ENCODE measurements at places on chromosomes 1 and 21.

DNA sequence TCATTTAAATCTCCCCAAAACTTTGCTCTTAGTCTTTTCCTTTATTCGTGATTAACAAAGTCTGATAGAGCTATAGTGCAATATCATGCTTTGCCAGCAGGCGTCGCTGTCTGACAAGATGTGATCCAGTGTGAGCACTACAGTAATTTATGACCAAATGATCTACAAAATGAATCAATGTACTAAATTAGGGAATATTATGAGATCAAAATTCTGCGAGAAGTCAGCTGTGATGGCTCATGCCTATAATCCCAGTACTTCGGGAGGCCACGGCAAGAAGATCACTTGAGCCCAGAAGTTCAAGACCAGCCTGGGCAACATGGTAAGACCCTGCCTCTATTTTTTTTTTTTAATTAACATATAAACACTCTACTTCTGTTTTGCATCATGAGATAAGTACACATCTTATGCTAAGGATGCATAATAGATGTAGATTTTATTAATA lies 3.6 kb upstream of the SPSB1 start:
- peak; percentile 29 for DNase-seq

- peak; percentile 92 for DNase-seq
Observed at GRCh38 chr1:151458802-151459330, 428 bp downstream of the POGZ start.

GRCh38 chr1:25184001-25184762 lies 48.1 kb downstream of the SYF2 start:
- DNase-seq = no peak

GRCh38 chr1:86739648-86740509 lies 35.5 kb downstream of the SH3GLB1 start:
- no peak for DNase-seq

DNA sequence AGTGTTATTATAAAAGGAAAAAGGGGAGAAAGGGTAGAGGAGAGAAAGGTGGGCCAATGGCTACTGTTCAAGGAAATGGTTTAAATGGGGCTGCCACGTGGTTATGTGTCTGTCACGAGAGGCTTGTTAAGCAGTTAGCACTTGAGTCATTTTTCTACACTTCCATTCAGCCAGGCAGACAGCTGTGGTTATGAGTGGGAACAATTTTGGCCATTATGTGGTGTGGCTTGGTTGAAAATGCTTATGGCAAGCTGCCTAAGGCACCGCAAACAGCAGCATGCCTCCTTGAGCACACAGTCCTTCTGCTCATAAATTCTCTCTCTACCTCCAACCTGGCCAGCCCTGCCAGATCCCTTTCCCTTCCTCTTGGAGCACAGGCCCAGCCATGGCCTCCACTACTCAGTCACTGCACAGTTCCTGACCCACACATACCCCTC lies 3.2 kb upstream of the SRM start:
- peak; percentile 79 for DNase-seq

DNA sequence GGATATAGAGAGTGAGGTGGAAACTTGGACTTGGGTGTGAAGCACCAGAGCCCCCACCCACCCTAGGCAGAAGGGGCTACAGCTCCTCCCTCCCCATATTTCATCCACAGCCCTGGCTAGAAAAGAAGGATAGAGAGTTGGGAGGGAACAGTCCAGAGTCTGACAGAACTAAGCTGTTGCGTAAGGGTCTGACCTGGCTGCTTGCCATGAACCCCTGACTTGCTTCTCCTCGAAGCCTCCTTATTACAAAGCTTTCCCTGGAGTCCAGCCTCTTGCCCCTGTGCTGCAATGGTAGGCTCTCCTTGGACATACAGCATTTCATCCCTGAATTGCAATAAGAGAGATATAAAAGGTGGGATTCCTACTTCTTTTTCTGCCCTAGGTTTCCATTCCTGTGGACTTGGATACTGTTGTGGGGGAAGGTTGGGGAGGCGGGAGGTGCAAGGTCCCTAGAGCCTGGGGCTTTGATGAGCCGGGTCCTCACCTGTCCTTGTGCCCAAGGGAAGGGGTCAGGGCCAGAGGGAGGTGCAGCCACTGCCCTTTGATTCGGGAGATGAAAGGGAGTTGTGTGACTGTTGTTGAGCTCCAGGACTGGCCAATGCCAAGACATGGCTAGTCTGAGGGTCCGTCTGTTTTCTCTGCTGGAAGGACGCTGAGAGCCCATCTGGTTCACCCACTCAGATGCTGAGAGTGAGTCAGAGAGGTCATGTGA lies 2.7 kb downstream of the RHBG start:
- DNase-seq = no peak

DNA sequence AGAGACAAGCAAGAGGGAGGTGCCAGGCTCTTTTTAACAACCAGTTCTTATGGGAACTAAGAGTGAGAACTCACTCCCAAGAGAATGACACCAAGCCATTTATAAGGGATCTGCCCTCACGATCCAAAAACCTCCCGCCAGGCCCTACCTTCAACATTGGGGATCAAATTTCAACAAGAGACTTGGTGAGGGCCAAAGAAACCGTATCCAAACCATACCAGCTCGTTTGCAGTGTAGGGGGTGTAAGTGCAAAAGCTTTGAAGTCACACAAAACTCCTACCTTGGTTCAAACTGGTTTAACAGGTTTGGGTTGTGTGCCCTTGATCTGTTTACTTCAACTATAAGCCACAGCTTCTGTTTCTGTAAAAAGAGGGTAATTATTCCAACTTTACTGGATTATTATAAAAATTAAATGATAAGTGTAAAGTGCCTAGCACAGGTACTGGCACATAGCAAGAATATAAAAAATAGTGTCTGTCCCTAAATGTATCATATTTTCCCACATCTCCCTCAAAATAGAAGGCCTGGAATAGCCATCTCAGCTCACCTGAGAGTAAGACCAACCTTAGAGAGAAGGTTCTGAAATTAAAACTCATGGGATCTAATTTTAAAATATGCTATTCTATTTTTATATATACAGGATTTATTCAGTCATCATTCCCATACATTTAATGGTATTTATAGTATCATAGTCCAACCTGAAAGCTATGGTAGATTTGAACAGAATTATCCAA lies 7.0 kb upstream of the USP25 start:
- DNase-seq = no peak

GRCh38 chr21:31364253-31364945 lies 20.3 kb upstream of the TIAM1 start:
- DNase-seq = no peak

GRCh38 chr1:85940656-85941306 lies 215.8 kb downstream of the COL24A1 start:
- DNase-seq = peak; percentile 10

- DNase-seq = no peak
Observed at GRCh38 chr1:238954865-238955264, 431.5 kb upstream of the CHRM3 start.

DNA sequence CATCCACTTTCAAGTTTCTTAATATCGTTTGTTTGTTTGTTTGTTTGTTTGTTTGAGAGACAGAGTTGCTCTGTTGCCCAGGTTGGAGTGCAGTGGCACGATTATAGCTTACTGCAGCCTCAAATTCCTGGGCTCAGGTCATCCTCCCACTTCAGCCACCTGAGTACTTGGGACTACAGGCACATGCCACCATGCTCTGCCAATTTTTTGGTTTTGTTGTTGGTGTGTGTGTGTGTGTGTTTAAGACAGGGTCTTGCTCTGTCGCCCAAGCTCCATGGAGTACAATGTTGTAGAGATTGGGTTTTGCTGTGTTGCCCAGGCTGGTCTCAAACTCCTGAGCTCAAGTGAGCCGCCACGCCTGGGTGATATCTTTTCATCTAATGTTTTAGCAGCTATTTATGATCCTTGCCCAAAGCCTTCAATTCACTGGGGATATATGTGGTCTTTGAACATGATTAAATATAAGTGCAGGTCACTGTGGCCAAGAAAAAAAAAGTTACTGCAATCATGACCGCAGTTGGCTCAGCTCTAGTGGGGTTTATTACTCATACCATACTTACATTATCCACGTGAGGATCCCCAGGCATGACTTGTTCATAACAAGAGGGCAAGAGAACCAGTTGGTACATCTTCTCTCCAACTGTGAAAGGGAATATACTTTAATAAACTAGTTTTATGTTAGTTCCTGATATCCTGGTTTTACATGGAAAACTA lies 8.0 kb downstream of the RRP1B start:
- DNase-seq = no peak

DNA sequence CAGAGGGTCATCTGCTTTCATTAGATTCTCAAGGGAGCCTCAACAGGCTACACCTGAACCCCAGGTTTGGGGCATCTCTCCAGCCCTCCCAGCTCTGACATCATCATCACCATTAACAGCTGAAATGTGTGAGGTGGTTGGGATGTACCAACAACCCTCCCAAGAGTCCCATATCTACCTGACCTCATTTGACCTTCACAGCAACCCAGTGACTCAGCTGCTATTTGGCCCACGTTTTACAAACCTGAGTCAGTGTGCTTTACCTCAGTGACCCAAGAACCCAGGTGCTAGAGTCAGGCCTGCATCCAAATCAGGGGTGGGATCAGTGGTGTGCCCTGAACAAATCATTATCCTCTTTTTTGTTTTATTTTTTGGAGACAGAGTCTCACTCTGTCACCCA lies 53.3 kb upstream of the TINAGL1 start:
- no peak for DNase-seq

DNA sequence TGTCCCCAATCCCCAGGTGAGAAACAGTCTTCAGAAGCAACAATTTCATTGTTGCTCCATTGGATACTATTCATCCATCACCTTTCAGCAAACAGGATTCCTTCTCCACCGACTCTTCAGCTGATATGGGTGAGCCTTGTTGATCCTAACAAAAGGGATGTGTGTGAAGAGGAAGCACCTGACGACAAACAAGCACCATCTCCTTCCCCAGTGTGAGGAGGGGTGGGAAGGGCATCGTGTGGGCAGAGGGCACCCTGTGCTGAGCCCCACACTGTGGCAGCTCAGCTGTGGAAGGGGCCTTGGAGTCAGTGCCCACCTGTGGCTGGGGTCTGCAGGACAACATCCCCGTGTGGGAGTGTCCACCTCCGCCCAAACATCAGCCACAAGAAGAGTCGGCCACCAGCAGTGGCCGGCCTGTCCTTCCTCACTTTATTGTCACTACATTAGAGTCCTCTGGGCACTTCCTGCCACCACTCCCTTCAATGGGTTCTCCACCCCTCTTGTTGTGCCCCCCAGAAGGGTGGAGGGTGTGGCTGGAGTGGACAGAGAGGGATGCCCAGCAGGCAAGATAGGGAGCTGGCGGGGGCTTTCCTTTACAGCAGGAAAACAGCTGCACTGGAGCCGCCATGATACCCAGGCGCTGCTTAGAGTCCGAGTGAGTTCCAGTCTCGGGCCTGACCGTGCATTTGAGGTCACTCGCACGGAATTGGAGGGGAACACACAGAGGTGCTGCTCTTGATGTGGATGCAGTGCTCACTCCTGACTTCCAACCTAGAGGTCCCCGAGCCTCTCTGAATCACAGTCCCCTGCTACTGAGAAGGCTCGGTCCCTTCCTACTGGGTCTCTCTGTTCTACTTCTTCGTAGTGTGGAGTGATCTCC lies 40.9 kb downstream of the VPS26C start:
- no peak for DNase-seq

DNA sequence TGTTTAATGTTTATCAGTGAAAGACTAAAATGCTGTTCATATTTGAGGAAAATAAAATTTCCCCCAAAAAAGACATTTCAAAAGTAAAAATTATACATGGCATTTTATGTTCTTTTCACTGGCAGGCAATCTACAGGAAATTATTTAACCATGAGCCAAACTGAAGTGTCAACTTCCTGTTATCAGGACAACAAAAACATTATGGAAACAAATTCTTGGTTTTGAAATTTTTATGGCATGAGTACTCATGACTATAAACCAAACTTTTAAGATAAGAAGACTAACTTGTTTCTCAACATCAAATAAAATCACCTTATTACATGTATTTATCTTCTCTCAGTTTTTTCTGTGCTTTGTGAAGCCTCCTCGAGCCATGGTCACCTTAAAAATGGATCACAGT lies 698.6 kb downstream of the LTN1 start:
- DNase-seq = peak; percentile 19

- DNase-seq = no peak
Observed at GRCh38 chr21:30349572-30349971, 1.2 kb upstream of the KRTAP23-1 start.

DNA sequence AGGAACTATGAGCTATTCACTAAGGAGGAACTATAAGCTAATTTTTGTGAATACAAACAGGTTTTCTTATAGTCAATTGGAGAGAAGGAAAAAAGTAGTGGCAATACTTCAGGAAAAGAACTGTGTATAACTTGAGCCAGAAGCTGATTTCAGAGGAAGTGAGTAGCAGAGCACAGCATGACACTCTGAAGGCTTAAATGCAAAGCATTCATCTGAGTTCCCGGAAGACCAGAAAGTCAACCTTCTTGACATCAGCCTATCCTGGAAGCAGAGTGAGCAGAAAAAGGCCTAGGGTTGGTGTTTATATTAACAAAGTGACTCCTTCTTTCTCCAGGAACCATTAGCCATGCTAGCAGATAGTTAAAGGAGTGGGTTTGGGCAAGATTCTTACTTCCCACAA lies 545.2 kb downstream of the MRPL39 start:
- no peak for DNase-seq

DNA sequence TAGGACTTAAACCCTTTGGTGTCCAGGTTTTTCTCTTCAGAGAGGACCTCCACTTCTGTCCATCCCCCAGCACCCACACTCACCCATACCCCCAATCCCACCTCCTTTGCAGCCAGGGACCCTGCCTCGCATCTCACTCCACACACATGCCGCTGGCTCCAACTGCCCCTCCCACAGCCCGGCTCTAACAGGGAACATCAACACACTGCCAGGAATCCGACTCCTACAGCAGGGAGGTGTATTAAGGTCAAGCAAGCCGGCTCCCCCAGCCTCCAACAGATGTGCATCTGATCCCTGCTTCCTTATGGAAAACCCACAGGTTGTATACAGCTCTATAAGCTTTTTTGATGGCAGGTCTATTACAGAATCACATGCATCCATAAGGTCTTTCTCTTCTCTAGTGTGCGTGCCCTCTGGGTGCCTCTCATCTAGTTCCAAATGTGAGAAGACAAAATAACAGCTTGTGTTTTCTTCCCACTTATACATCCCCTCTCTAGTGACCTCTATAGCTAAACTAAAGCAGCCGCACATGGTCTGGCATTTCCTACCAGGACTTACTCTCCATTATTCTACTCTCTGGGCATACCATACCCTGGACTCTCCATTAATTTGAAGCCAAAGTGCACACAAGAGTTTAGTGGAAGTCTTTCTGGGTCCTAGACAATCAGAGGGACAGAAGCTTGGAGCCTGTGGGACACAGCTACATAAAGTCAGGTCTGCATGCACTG lies 16.3 kb downstream of the PIK3C2B start:
- DNase-seq = no peak

DNA sequence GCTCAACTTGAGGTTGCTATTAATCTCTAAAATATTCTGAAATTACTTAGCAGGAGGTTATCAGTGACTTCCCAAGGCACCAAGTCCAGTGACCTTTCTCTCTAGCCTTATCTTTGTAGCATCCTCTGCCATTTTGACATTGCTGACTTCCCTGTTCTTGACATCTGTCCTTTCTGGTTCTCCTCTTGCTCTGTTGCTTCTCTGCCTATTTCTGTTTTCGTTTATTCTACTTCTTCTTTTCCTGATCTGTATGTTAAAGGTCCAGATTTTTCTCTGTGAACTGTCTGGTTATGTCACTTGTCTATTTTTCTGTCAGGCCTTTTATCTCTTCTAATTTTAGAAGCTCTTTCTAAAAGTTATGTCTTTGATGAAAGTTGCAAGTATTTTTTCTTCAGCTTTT lies 178.8 kb downstream of the VPS13D start:
- DNase-seq = no peak

All from AG20443 (cell line).